ENCODE measurements at places on chromosomes 7 and 10.

DNA sequence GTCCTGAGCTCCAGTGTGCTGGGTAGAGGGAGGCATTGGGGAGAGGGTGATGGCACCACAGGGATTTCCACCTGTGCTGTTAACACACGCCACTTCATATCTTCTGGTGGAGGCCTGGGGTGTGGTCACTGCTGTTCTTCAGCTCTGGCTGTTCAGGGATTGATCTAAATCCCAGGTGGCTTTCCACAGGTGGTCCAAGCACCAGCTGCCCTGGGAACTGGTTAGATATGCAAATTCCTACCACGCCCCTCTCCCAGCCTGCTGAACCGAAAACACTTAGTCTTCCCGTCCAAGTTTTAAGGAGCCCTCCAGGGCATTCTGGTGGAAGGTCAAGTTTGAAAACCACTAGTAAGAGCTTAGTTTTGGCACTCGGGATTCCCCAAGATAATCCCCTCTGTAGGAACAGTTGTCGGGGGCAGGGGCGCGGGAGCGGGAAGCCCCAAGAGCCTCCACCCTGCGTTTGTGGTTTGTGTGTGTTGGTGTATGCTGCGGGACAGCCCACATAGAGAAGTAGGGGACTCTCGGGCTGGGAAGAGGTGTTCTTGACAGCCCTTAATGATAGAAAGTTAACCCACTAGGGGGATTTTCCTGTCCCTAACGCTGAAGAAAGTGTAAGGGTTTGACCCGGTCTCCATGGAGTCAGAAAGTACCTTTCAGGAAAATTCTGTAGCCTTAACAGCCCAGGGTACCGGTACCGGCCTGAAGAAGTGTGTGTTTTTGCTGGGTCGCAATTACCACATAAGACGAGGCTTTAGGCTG, 5.1 kb downstream of the DEPP1 start:
- DNase-seq = no peak

- DNase-seq = no peak
These were observed 14.1 kb upstream of the MKX start for GRCh38 chr10:27759483-27760272.

DNA sequence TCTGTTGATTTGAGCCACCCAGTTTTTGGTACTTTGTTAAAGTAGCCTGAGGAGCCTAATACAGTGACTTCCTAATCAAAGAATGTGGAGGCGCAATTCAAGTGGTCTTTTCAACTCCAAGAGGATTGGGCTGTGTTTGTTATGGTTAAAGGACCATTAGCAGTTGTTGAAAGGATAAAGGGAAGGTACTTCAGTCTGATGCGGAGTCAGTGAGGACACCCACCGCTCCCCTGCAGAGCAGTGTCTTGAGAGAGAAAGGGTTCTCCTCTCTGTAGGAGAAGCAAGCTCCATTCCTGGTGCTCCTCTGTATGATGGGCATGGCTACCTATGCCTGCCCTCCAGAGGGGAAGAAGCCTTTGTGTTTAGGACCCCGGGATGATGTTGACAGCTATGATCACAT, 590.6 kb upstream of the C7orf33 start:
- no peak for DNase-seq

GRCh38 chr10:1354809-1355710, 298.9 kb downstream of the WDR37 start:
- no peak for DNase-seq

DNA sequence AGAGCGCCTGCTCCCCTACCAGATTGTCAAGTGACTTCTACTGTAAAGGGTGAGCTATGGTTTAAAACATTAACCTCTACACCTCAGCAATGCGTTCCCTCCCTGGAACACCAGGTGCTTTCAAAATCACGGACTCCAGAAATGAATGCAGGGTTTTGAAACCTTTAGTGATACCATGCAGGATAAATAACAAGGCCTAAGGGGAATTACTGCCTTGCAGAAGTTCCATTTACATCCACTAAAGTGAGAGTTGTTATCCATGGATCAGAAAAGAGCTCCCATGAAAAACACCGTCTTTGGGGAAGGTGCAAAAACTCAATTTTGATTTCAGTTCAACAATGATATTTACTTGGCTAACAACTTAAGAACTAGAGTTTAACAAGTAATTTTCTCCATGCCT, 4.0 kb downstream of the FZD8 start:
- DNase-seq = no peak

DNA sequence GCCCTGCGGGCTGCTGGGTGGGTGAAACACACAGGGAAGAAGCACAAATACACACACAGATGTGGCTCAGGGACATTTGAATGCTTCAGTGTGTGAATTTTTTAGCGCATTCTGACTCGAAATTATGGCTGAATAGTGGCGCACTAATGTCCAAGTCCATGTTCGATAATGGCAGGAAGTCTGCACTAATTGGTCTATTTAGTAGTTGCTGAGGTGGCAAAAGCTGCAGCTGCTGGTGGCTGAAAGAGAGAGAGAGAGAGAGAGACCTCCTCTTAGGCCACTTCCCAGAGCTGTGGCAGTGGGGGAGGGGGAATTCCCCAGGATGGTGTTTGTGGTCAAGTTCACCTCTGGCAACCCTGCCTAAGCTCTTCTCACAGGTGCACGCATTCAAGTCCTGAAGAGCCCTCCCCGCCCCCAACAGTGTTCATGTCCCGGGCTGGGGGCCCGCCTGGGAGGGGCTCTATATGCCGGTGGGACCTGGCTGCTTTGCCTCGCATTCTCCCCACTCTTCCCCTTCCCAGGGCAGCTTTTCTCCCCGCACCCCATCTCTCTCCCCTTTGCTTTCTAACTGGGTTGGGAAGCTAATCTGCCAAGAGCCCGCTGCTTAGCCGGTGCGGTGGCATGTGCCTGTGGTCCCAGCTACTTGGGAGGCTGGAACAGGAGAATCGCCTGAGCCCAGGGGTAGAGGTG, 6.0 kb upstream of the MNX1 start:
- DNase-seq = no peak
